ENCODE measurements at places on chromosomes 4 and X.

GRCh38 chr4:151785484-151786157, 24.8 kb upstream of the GATB start:
- no peak for DNase-seq

DNA sequence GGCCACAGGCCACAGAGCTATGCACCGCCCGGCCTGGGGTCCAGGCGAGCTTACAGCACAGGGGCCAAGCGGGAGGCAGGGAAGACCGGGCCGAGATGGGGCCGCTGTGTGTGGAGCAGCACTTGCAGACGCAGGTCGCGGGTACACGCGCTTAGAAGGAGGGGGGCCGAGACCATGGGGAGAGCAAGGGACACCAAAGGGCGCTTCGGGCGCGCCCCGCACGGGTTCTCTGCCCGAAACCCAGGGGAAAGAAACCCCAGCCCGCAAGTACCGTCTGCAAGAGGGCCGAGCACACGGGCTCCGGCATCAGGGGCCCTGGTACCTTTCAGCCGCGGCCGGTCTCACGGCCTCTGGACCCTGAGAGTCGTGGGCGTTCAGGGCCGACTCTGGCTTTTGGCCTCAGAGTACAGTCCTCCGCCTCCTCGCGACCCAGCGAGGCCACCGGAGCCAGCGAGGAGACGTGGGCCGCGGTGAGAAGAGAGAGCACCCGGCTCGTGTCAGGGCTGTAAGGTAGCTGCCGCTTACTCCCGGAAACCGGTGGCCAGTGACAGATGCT, 342 bp downstream of the EOLA2 start:
- peak; percentile 63 for DNase-seq

- DNase-seq: no peak
These were observed 66.7 kb upstream of the DHX15 start for GRCh38 chr4:24650849-24651640.

- DNase-seq: no peak
These were observed 1168.3 kb upstream of the PCDH7 start for GRCh38 chr4:29551821-29552220.

DNA sequence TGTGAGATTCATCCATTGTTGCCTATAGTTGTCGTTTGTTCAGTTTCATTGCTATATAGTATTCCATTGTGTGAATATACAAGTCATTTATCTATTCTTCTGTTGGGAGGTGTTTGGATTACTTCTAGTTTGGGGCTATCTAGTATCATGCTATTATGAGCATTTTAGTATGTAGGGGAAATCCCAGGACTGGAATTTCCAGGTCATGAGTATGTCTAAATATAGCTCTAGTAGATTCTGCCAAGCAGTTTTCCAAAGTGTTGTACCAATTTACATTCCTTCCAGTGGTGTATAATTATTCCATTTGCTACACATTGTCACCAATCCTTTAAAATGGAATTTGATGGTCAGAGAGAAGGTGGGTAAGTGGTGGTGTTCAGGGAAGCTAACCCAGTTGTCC, 30.1 kb downstream of the EGFL6 start:
- no peak for DNase-seq

DNA sequence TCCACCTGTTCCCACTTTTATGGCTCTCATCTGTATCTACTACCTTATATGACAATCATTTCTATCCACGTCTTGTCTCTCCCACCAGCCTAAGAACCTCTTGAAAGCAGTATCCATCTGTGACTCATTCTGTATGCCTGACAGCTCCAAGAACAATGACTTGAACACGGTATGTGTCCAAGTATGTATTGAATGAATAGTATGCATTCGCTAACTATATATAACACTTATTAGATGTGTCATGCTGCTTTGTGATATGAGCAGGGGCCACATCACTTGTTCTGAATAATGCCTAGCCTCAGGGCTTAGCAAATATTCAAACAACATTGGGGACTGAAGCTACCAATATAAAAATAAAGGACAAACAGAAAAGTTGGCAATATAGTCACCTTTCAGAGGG, 4.9 kb downstream of the OPHN1 start:
- DNase-seq: no peak

- no peak for DNase-seq
These were observed 9.5 kb downstream of the HPRT1 start for GRCh38 chrX:134469486-134469885.

- peak; percentile 5 for DNase-seq
These were observed 55.5 kb upstream of the S100G start for GRCh38 chrX:16594490-16594889.

- DNase-seq: no peak
These were observed 12.8 kb upstream of the FOXO4 start for GRCh38 chrX:71082822-71083221.

GRCh38 chr4:145829629-145830395, 108.8 kb downstream of the ZNF827 start:
- no peak for DNase-seq

DNA sequence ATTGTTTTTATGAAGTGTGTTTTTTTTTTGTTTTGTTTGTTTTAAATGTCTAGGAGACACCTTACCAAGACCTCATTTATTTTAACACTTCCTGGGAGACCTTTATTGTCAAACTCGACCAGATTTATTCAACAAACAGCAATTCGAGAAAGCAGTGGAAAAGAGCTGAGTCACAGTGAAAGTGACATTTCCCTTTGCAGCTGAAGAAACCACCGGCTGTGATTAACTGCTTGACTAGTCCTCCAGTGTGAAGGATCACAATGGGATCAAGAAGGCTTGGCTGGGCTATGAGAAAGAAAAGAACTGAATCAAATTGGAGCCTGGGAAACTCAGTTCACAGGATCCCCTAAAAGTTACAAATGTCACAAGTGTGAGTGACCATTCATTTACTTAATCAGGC, 11.9 kb upstream of the ADH7 start:
- DNase-seq: no peak

DNA sequence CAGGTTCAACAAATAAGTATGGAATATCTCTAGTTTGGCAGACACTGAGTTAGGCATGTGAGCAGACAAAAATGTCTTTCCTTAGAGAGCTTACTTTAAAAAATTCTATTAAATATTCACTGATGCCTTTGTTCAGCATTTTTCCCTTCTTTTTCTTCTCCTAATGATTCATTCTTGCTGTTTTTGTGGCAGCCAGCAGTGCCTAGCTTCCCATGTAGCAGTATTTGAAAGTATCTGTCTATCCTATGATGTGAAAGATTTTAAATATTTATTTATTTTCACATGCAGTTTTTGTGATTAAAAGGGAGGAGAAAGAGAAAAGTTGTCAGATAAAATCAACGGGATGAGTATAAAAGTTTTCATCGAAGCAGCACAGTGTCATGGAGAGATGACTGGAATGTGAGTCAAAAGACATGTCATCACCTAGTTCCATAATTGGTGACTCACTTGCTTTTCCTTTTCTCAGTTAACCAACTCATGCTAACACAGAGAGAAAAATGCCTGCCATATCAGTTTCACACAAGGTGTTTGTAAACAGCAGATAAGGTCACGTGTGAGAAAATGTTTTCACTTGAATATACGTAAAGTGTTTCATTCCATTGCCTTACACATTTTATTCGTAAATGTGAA, 69.8 kb downstream of the BMPR1B start:
- peak; percentile 34 for DNase-seq

DNA sequence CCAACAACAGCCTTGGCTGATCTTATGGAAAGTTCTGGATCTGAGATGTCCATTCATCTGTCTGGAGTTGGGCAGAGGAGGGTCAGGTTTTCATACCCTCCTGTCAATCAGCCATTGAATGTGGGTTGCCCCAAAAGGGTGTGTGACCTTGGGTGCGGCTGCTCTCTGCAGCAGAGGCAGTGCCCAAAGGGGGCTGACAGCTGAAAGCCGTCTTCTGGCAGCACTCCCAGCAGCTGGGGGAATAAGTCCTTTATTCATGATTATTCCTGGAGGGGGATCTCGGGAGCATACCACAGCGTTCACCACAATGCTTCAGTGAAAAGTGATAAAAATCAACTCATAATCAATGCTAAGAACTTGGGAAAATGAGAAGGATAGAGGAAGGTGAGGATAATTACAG, 54.7 kb downstream of the OTC start:
- DNase-seq: no peak

- DNase-seq: no peak
These were observed 598.1 kb downstream of the MID1IP1 start for GRCh38 chrX:39399387-39399786.

DNA sequence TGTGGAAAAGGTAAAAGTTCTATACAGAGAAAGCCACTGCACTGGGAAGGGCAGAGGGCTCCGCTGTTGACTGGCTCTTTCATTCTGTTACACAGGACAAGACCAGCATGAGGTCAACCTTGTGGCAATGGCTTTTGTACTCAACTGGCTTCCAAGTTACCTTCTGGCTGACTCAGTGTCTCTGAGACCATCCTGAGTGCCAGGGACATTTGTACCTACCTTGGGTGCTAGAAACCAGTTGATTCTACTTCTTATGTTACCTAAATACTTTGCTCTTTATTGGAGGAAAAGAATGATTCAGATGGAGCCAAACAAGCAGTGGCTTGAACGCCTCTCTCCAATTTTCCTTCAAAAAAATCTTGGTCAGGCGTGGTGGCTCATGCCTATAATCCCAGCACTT, 123.2 kb downstream of the RBM47 start:
- no peak for DNase-seq

DNA sequence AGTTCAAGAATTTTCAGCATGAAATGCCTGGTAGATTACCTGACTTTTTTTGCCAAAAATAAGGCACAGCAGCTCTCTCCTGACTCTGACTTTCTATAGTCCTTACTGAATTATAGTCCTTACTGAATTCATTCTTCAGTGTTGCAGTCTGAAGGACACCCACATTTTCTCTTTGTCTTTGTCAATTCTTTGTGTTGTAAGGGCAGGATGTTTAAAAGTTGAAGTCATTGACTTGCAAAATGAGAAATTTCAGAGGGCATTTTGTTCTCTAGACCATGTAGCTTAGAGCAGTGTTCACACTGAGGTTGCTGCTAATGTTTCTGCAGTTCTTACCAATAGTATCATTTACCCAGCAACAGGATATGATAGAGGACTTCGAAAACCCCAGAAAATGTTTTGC, 168.0 kb downstream of the SOWAHB start:
- no peak for DNase-seq

DNA sequence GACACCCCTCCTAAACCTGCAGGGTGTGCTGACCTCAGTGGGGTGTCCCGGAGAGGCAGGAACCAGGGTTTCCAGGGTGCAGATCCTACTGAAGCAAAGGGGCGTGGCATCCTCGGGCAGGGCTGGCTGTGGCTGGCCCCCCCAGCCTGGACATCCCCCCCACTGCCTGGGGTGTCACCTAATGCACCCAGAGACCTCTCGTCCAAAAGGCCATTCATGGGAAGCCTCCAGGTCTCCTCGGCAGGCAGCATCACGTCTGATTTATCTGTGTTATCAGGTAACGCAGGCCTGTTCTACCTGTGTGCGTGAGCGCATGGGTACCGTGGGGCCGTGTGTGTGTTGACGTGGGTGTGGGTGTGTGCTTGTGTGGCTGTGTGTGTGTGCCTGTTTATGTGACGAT, 210.0 kb downstream of the SHOX start:
- DNase-seq: no peak

DNA sequence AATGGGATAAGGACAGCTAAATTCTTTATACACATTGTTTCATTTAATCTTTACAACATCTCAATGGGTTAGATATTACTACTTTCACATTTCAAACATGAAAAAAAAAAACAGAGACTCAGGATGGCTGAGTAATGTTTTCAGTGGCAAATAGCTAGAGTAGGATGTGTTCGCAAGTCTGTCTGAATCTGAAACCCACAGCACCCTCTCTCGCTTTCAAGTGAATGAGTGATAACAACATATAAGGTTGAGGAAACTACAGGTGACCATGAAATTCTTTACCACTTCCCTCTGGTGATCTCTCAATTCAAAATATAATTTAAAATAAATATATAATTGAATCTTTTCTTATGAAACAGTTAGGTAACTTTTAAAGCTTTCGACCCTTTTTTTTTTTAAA, 162.6 kb downstream of the PRR32 start:
- no peak for DNase-seq

DNA sequence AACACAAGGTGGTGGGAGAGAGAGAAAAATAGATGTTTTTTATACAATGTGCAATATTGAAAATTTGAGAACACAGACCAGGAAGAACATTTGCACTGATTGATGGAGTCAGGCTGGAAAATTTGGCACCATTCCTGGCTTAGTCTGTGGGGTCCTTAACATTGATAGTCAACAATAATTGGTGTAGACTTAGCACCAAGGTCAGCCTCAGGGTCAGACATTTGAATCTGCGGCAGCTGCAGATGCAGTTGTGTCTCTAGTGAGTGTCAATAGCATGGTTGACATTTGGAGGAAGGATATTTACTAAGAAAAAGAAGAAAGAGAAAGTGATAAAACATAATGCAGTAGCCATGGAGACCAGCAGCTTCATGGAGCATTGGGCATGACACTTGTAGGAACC, 31.5 kb upstream of the GLRA3 start:
- DNase-seq: no peak

DNA sequence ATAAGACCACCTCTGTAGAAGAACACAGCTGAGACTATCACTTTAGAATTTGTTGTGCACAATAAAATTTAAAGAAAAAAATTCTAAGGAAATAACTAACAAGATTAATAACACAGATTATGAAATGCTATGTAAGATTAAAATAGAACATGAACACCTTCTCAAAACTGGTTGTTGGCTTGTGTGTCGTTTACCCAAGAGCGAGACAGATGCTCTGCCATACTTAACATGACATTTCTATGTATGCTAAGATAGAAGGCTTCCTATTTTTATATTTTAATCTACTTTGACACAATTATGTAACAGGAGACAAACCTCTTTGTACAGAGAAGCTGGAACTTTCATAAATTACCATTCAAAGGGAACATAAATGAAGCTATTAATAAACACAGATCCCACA, 30.1 kb downstream of the USP46 start:
- DNase-seq: no peak

- DNase-seq: peak; percentile 0
These were observed 15.0 kb upstream of the CT47A1 start for GRCh38 chrX:121000589-121000988.

DNA sequence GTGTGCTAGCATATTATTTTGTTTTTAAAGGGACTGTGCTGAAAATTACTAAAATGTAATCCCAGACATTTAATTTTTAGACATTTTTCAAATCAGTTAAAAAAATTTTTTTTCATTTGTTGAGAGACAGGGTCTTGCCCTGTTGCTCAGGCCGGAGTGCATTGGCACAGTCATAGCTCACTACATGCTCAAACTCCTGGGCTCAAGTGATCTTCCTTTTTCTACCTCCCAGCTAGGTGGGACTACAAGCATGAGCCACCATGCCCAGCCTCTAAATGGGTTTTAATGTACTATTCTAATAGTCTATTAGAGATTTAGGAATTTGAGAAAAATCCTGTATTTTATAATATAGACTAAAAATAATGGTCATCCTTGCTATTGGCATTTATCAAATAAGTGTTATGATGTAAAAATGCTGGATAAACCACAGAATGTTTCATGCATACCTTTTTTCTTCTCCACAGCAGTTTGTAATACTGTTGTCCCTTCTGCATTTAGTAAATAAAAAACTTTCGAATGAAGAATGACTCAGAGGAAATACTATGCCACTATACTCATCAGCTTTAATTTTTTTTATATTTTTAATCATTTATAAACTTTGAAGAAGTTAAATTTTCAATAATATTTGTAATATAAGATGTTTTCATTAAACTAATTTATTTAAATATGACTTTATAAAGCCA, 29.9 kb downstream of the CPEB2 start:
- no peak for DNase-seq

GRCh38 chr4:89303177-89303576, 4.4 kb downstream of the GPRIN3 start:
- DNase-seq: no peak

Data from erythroblast (primary cell).